ENCODE measurements at places on chromosomes 1 and 21.

- DNase-seq, result no peak
Observed at GRCh38 chr1:155185783-155186066, 12.1 kb downstream of the TRIM46 start.

DNA sequence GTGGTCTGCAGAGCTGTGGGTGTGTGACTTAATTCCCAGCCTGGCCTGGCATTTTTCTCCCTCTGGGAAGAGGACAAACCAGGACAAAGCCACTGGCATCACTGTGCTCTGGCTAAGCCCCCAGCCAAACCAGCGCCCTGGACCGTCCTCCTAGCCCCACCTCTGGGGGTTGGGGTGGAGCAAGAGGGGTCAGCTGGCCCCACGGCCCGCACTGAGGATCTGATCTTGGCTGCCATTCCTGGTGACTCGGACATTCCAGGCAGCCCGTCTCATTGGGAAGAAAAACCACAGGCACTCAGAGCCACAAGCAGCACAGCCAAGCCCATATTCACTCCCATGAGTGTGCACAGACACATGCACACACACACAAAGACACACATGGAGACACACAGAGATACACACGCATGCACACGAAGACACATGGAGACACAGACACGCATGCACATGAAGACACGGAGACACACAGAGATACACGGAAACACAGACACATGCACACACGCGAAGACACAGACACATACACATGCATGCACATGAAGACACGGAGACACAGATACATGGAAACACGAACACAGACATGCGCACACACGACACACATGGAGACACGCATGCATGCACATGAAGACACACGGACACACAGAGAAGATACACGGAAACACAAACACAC, 2.3 kb upstream of the MXRA8 start:
- no peak for DNase-seq

DNA sequence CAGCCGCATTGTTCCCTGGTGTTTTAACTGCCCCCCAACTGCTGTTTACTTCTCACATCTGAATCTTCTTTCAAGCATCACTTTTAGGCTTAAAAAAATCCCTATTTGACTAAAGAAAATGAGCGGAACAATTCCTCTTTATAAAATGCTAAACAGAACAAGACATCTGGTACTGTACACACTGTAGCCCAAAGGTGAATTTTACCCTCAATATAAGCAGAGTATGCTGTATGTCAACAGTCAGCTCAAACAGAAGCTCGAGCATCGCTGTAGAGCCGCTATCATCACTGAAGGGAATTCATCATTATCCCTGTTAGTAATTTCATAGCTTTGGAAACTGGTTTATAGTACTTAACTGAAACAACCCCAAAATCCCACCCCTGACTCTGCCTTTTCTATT, 85.3 kb downstream of the LRRC8D start:
- DNase-seq, result no peak

DNA sequence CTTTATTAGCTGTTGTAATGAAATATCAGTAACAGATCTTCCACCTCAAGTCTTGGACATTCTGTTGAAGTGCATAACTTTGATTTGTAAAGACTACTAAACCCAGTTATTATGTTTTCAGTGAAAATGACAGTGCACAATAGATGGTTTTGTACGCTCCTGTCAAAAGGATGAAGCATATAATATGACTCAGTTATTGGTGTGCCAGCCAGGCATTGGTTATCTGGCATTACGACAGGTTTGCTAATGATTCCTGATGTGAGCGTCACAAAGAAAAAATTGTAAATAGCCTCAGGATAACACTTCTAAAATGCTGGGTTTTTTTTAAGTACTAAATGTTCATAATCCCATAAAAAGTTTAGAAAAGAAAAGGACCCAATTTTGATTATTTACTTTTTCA, 147.9 kb downstream of the MAGI3 start:
- DNase-seq, result no peak

DNA sequence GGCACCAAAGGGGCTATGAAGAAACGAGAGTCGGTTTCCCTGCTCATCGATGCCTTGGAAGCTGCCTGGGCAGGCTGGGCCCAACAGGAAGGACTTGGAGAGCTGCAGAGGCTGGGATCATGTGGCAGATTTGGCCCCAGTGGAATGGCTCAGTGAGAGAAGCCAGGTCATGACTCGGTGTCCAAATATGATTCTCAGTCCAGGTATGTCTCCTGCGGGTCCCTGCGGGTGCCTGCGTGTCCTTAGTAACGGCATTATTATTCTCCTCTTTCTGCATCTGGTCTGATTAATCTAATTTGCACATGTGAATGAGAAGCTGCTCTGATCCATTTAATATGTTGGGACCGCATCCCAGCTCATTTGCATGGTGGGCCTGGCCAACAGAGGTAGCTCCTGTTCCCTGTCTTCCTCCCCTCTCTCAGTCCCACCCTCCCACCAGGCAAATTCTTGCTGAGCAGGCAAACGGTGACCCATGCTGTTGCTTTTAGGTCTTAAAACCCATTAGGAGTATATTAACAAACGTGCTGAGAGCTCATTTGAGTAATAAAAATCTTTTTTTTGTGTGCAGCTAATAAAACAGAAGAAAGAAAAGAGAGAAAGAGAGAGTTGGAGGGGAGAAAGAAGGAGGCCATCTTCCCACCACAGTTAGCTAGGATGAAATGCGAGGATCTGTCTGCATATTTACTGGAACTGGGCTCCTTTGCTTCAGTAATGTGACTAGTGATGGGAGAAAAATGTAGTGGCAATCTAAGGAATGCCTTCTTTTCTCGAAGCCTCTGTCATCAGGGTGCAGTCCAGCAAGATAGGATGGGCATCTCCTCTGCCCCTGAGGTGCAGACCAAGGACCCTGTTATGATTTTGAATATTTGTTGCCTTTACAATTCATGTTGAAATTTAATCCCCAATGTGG, 133.5 kb downstream of the HMGB4 start:
- no peak for DNase-seq

- DNase-seq, result no peak
Observed at GRCh38 chr21:45811136-45811535, 167.6 kb downstream of the PCBP3 start.

- DNase-seq, result no peak
Observed at GRCh38 chr1:94275083-94275482, 37.7 kb upstream of the ARHGAP29 start.

GRCh38 chr1:18574754-18575153, 55.9 kb upstream of the PAX7 start:
- DNase-seq, result no peak

DNA sequence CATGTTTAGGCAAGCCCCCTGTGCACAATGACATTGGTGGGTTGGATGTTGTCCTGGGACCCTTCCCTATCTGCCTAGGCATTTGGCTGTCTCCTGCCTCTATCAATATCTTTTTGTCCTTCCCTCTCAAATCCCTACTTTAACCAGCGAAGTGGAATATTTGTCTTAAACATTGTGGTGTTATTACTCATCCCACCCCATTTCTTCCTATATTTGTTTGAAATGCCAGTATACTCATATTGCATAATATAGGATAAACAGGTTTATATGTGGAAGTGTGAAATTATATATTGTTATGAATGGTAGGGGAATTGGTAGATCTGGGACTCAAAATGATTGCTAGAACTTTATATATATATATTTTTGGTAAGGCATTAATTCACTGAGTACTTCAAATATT, 80.0 kb downstream of the ADGRL2 start:
- no peak for DNase-seq

DNA sequence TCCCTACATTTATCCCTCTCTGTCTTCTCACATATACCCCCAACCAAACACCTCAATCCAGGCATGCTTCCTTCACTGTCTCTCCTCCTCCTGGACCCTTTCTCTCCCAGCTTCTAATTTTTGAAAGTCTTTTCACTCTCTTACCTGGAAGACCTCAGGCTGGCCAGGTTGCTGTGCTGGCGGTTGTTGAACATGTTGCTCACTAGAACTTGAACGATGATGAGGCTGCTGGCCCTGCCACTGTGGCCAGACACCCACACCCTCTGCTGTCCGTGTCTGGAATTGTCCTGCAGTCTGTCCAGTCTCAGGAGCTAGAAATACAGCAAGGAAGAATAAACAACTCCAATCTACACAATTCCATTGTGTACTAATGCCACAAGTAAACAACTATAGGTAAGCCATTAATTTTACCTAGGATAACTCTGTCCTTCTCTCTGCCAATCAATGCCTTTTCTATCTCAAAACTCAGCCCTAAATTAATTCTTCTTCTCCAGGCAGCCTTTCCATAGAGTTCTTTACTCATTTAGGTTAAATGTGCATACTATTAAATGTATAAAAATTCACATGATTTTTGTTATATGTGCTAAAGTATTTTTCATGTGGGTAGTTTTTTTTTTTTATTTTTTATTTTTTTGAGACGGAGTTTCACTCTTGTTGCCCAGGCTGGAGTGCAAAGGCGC, 5.1 kb upstream of the CTSK start:
- DNase-seq, result no peak

DNA sequence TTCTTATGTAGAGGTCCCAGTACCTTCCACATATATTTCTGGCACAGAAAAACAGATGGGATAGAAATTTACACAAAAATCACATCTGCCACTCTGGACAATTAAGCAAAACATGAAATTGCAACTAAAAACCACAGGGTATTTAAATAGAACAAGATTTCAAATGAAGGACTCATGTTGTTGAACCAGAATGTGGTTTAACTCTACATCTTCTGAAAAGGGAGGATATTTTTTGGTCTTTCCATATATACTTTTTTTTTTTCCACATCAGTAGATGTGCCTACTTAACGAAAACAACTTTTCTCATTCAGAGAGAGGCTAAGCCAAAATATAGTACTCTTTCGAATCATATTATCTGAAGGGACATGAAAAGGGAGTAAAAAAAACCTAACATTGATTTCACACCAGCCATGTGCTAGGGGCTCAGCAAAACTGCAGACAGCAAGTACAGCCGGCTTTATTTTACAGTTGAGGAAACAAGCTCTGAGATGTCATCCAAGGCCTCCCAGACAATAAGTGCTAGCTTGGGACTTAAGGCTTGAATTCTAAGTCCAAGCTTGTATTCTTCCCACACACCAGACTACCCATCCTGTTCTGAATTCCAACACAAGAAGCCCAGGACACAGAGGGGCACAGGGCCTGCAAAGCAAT, 208.9 kb downstream of the PBX1 start:
- DNase-seq, result no peak

GRCh38 chr21:35652872-35653271, 407.5 kb downstream of the SETD4 start:
- DNase-seq, result no peak

DNA sequence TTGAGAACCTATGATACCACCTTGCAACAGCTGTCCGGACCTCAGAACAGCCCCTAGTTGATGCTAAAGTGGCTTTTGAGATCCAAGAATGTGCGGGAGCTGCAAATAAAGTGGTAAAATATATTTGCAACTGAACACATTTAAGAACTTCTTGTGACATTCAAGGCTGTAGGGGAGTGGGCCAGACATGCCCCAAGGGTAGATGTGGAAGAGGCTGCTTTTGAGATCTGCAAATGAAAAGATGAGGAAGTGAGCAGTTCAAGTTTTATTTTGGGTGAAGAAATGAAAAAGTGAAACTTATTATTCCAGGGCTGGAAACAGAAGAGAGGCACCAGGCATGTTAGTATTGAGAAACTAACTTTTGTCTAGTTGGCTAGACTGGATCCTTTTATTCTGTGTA, 359.5 kb upstream of the PLXNA2 start:
- DNase-seq, result no peak

DNA sequence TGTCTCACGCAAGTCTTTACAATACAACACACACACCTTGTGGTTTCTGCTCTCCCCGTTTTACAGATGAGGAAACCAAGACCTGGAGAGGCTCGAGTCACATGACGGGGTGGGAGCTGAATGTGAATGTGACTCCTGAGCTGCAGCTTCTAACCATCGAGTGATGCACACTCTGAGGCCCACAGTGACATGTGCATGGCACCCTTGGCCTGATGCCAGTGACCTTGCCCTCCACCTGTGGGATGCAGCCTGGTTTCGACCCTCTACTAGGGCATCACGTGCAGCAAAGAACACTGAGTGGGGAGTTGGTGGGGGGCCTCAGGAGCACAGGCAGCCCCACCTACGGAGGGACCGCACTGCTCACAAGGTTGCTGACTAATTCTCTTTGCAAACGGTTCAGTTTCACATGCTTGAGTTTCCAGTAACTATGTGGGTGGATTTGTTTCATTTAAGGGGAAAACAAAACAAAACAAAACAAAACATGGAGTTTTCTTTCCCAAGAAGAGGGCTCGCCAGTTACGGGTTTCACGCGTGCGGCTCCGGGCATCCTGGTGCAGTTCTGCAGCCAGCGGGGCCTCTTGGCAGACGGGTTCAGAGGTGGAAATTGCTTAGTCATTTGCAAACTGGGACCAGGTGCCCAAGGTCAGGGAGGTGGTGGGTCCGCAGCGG, 22.9 kb downstream of the SPSB1 start:
- no peak for DNase-seq

GRCh38 chr1:215545096-215545495, 22.0 kb upstream of the KCTD3 start:
- DNase-seq, result no peak

- no peak for DNase-seq
Observed at GRCh38 chr1:154467434-154468102, 34.5 kb upstream of the TDRD10 start.

DNA sequence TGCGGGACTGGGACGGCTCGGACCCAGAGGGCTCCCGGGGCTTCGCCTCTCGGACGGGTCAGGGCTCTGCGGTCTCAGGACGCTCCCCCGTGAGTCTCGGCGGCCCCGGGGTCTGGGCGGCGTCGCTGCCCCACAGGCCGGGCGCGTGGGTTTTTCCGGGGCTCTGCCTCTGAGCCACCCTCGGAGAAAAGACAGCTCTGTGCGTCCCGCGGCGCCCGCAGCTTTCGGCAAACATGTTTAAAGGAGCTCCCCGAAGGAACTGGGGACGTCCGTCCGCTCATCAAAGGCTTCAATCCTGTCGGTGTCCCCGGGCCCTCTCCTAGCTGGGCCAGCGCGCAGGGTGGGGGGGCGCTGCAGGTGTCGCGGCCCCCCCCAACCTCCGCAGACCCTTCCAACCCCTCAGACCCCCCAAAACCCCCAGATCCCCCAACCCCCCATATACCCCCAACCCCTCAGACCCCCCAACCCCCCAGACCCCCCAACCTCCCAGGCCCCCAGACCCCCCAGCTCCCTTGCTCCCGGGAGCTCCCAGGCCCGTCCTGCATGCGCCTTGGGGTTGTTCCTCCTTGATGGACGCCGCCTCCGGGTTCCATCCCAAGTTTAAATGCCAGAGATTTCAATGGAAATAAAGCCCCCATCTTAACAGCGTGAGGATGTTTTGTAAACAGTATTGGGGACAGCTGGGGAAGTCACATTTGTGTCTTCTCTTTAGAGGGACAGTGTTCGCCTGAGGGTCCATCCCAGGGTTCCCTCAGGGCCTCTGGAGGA, 996 bp upstream of the C1orf159 start:
- no peak for DNase-seq

DNA sequence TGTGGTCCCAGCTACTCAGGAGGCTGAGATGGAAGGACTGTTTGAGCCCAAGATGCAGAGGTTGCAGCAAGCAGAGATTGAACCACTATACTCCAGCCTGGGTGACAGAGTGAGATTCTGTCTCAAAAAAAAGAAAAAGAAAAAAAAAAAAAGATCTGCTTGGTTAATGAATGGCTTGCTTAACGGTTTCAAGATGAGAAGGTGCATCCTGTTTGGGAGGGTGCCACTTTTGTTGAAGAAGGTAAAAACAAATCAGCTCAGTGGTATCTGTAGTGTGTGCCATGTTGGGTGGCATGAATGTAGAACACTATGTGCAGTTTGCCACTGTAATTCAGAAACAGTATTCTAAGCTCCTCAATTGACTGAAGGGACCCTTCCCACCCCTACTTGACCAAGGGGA, 94.9 kb upstream of the ETV3 start:
- DNase-seq, result no peak
